Muscle of leg (tissue), 16 donors: ENCODE measurements at places on chromosomes 12 and 14. TPM values are rescaled to one million over a fixed set of nuclear protein-coding genes. Genes with fewer than 3 reads are reported as not detected.

- DNase-seq: no peak
These were observed 284.3 kb downstream of the FUT8 start for GRCh38 chr14:65696801-65697200.

DNA sequence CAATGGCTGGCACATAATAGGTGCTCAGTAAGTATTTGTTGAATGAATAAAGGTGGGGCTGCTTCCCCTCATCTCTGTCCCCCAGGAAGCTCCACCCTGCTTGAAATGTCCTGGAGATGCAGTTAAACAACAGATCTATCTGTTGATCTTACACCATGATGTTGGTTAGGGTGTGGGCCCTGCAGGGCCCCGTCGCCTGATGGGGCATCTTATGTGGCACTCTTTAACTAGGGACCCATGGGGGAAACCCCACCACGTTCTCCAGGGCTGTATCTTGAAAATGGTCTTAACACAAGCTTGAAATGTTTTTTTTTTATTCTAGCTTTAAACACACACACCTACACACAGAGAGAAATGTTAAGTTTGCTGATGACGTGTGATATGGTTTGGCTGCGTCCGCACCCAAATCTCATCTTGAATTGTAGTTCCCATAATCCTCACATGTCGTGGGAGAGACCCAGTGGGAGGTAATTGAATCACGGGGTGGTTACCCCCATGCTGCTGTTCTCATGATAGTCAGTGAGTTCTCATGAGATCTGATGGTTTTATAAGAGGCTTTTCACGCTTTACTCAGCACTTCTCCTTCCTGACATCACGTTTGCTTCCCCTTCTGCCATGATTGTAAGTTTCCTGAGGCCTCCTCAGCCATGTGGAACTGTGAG, 741.7 kb downstream of the VRK1 start:
- no peak for DNase-seq

Gene MGP
- total RNA-seq: 500 TPM

GRCh38 chr12:118319627-118320026, 53.1 kb downstream of the TAOK3 start:
- no peak for DNase-seq

DNA sequence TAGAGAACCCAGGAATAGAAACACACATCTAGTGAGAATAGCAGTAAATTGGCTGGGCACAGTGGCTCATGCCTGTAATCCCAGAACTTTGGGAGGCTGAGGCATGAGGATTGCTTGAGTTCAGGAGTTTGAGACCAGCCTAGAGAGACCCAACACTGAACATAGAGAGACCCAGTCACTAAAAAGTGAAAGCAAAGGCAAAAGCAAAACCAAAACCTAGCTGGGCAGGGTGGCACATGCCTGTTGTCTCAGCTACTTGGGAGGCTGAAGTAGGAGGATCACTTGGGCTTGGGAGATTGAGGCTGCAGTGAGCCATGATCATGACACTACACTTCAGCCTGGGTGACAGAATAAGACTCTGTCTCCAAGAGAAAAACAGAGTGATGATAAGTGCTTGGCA, 37.5 kb upstream of the MIS18BP1 start:
- DNase-seq: no peak

Gene CLEC4E
- 0.09 TPM for total RNA-seq

Gene NR1H4
- total RNA-seq: 0.04 TPM

Gene CCDC177
- total RNA-seq: under 0.01 TPM

DNA sequence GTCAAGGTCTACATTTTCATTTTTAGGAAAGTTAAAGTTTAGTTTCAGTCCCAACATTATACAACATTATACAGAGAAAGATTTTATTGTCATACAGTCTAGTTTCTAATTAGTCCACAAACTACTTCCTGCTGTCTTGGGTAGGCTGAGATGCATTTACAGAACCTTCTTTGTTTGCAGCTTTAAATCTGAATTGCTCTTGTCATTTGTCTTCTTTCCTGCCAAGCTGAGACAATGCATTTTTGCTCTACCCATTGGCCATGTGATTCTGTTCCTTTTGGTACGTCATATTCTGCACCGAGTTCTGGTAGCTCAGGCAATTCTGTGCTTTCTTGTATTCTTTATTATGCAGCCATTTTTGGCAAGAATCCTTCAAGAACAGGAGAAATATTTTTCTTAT, 228.5 kb downstream of the ATP23 start:
- DNase-seq: no peak

- no peak for DNase-seq
These were observed 3.2 kb upstream of the MED13L start for GRCh38 chr12:116280595-116281290.

Gene SPTB
- 126 TPM for total RNA-seq

Gene GPR68
- total RNA-seq: 0.35 TPM

DNA sequence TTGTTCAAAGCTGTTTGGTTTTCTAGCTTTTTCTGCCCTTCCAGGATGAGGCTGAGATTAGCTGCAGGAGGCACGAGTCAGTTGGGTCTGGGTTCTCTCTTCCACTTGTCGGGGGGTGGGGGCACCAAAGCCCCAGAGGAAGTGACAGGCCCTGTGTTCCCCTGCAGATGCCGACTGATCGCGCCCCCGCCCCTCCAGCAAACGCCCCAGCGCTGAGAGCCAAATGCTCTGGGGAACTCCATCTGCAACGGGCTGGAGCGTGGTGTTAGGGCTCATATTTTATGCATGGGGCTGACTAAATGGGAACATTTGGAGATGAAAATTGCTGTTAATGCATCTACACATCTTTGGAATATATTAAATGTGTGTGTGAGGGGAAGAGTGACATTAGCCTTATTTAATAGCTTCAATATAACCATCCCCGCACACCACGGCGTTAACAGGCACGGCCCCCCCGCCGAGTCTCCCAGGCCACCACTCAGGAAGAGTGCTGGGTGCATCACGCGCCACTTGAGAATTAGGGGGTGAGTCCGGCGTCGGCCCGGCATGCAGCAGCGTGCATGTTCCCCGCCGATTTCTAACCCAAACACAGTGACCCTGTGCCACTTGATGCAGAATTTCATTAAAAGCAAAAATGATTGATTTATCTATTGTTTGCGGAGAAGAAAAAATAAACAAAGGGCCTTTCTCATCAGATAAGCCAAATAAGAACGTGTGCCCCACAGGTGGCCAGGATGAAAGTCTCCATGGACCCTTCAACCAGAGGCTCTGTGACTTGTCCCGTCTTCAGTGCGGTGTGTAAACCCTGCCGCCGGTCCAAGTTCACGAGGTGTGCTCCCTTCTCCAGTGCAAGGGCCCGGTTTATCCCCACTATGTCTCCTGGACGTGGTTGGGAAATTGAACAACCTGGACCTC, 165.0 kb upstream of the RTL1 start:
- DNase-seq: peak; percentile 2

Gene SLC17A8
- total RNA-seq: 0.35 TPM

Gene AKAP6
- 87.1 TPM for total RNA-seq
